NCI-H510A treated with DMSO at 0.1 percent for 48 hours (cell line): ENCODE measurements at places on chromosomes 4 and X.

DNA sequence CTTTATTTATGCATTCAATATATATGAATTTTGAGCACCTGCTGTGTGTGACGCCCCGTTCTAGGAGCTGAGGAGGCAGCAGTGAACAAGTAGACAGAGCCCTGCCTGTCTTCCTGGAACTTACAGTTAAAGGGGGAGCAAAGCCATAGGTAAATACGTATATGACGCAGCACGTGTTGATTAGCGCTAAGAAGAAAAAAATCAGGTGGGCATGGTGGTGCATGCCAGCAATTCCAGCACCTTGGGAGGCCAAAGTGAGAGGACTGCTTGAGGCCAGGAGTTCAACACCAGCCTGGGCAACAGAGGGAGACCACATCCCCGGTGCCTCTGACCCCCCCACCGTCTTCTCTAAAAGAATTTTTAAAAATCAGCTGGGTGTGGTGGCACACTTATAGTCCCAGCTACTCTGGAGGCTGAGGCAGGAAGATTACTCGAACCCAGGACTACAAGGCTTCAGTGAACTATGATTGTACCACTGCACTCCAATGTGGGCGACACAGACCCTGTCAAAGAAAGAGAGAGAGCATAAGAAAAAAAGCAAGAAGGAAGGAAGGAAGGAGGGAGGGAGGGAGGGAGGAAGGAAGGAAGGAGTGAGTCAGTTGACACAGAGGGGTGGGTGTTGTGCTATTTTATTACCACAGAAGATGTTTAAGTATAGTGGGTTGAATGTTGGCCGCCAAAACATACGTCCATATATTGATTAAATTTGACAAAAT is 5.4 kb upstream of the KIAA0232 start:
- DNase-seq, result no peak

- DNase-seq, result no peak
These were observed 279.5 kb upstream of the TAPT1 start for GRCh38 chr4:16505726-16506125.

DNA sequence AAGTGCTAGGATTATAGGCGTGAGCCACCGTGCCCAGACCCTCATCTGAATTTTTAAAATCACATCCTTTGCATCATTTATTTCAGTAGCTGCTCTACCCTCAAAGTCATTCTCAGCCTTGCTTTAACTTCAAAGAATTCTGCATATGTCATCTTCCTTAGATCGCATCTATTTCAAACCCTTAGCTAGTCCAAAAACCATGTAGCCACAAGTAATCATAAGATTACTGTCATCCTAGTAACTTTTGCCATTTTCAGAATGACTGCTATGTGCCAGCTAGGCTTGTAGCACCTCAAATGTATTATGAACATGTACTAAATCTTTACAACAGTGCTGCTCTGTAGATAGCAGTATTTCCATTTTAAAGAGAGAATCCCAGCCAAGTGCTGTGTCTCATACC is 45.5 kb upstream of the KLF3 start:
- DNase-seq, result no peak

GRCh38 chrX:154428176-154429171 is at the start of gene ATP6AP1:
TSS of gene ATP6AP1 (plus strand) at chrX:154428677. CDS start at chrX:154428693, 16 bp downstream.
- DNase-seq, result peak; percentile 86

GRCh38 chr4:8237256-8237989 is 32.1 kb upstream of the HTRA3 start:
- DNase-seq, result no peak

DNA sequence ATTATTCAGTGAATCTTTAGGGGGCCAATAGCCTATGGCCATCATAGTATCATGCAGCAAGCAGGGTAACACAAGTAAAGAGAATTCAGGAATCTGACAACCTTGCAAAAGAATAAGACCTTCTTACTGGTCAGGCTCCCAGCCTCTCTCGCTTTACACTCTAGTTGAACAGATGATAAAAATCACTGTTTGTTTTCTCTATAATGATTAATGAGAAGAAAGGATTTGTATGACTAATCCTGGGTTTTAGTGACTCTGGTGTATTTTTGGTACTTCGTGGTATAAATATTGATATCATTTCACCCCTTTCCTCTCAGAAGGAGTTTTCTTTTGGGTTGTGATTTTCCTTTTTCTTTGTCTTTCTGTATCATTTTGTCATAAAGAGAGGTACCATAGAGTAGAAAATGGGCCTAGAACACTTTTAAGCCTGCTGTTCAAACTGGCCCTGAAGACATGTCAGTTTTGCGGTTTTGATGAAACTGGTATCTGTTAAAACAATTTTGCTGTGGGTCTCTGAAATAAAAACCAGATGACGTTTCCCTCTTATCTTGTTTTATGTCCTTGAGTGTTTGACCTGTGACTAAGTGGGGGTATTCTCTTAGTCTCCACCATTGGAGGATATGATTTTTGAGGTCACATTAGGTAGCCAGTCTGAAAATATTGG is 294.9 kb upstream of the TBX22 start:
- no peak for DNase-seq

- no peak for DNase-seq
These were observed 10.6 kb downstream of the SULT1B1 start for GRCh38 chr4:69749771-69750170.
